ENCODE measurements at places on chromosomes 13 and 19. TPM values are rescaled to one million over a fixed set of nuclear protein-coding genes. Genes with fewer than 3 reads are reported as not detected.
A peak's percentile ranks its signal among the peaks of the same experiment; 100 is the strongest.

GRCh38 chr13:28494778-28495537 is at the start of gene FLT1:
Gene FLT1 (minus strand): TSS chr13:28495128. CDS start chr13:28494843, 285 bp downstream.
- DNase-seq = peak; percentile 71

DNA sequence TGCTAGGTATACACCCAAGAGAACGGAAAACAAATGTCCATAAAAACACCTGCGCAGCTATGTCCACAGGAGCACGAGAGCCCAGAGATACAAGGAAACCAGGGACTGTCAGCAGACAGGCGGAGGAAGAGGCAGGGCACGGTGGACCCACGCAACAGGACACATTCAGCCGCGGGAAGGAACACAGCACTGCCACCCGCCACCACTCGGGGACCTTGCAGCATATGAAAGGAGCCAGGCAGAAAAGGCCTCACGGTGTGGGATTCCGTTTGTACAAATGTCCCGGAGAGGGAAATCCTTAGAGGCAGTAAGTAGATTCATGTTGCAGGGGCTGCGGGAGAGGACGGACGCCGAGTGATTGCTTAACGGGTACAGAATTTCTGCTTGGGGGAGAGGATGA is 7.8 kb downstream of the HSPBP1 start:
- DNase-seq = no peak

GRCh38 chr19:50922317-50922853 is 11.2 kb upstream of the KLK4 start:
- DNase-seq = peak; percentile 85

SLC15A1 gene
- 10.9 TPM for total RNA-seq

Measured in type B pancreatic cell (in vitro differentiated cells).